ENCODE measurements at places on chromosomes 4 and X.
A peak's percentile ranks its signal among the peaks of the same experiment; 100 is the strongest.

DNA sequence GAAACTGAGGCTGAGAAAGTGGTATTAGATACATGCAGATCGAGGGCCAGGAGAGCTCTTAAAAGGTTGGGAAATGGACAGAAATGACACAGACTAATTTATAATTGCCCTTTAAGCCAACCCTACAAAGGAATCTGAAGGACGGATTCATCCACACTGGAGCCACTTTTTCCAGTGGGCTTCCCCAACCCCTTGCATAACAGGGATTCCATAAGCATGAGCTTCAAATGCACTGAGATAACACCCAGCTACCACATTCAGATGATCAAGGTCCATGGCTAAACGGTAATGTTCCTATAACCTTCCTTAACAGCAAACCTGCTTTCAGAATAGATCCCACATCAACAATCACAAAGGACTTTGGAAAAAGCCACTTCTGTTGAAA is 34.2 kb downstream of the PLAC1 start:
- DNase-seq, result no peak

- DNase-seq, result no peak
Measured at GRCh38 chr4:137648531-137648930, 116.2 kb upstream of the PCDH18 start.

DNA sequence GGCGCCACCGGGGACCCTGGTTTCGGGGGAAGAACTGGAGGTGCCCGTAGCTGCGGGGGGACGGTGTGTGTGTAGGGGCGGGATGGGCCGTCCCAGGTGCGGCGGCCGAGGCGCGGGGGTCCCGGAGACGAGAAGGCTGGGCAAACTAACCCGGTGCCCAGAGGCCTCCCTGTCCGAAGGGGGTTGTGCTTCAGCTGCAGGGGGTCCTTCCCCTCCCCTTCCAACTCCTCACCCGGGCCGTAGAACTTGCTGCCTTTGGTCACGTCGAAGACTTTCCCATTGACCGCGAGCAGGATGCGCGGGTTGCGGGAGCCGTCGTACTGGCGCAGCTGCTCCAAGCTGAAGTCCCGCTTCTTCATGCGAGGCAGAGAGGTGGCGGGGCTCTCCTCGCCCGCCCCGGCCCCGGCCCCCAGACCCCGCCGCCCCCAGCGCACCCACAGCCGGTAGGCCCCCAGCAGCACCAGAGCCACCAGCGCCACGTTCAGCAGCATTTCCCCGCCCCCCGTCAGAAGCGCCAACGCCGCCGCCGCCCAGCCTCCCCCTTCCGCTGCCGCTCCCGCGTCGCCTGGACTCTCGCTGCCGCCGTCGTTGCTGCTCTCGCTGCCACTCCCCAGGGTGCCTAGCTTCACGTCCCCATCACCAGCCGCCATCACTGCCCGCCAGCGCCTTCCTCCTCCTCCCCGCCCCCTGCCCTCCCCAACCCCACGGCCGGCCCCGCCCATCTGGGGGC is at the start of gene PGRMC2:
Gene PGRMC2, minus strand, starts transcription at position 673 of the 730 bp plus-strand sequence. Its CDS starts 23 bp downstream, at position 650.
- DNase-seq, result peak; percentile 43

- DNase-seq, result peak; percentile 64
Measured at GRCh38 chrX:110741213-110741796, 54.3 kb downstream of the CHRDL1 start.

- no peak for DNase-seq
Measured at GRCh38 chr4:184616633-184617551, 32.4 kb downstream of the CASP3 start.

DNA sequence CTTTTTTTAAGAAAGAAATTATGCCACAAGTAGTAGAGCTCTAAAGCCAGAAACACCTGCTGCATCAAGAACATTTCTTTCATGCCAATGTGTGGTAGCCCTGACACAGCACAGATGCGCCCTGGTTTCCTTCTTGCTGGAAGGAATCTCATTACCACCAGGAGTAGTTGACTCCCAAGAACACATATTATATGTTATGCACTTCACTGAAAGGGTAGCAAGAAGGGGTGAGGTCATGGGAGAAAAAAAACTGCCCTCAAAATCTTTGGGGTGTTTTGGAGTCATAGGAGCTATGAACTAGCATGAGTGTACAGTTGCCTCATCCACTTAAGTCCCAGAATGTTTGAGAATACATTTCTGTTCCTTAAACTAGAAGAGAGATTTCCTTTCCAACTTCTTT is 185.8 kb upstream of the C1QTNF7 start:
- no peak for DNase-seq

DNA sequence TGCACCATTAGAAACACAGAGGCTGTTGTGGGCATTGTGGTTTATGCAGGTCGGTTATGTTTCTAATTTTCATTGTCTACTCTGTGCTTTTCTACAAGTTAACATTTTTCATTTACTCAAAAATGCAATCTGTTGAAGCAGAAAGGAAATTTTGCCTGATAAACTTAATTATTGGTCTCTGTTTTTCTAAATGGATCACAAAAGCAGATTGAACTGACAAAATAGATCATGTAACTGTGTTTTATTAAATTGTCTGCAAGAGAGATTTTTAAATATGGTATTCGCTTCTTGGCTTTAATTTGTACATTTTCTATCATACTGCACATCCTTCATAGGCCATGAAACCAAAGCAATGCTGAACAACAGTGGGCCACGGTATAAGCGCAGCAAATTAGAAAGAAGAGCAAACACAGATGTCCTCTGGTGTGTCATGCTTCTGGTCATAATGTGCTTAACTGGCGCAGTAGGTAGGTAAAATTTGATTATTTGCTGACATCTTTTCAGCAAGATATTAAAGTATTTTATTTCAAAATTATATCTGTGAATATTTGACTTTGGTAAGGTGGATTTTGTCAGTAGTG is 50.6 kb downstream of the ATP10D start:
- DNase-seq, result no peak

DNA sequence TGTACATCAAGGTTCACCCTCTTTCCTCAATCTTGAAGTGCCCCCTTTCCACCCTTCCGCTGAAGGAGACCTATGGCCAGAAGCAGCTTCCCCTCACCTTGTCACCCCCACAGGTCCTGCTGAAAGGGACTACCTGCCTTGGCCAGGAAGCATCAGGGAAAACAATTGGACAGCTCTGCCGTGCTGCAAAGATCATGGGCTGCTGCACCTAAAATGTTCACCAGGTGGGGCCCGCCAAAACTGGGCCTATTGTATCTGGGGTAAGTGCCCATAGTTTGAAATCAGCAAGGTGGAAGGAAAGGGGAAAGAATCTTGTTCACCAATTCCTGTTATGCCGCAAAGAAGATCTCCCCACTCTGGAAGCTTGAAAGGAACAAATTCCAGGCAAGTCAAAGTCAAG is 18.4 kb downstream of the GRIA3 start:
- no peak for DNase-seq

All from fibroblast of upper back skin (primary cell).